T-helper 9 cell (primary cell): ENCODE measurements at places on chromosomes 3 and 15.

DNA sequence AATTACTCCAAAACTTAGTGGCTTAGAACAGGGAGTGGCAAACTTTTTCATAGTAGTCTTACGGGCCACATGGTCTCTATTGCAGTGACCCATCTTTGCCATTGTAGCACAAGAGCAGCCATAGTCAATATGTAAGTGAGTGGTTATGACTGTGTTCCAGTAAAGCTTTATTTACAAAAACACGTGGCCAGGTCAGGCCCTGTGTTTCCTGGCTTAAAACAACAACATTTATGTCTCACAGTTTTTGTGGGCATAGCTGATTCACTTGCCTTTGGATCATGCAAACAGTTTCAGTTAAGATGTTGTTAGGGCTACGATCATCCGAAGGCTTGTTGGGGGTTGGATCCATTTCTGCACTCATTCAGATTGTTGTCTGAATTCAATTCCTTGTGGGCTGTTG is 103.8 kb downstream of the CHCHD6 start:
- no peak for DNase-seq

DNA sequence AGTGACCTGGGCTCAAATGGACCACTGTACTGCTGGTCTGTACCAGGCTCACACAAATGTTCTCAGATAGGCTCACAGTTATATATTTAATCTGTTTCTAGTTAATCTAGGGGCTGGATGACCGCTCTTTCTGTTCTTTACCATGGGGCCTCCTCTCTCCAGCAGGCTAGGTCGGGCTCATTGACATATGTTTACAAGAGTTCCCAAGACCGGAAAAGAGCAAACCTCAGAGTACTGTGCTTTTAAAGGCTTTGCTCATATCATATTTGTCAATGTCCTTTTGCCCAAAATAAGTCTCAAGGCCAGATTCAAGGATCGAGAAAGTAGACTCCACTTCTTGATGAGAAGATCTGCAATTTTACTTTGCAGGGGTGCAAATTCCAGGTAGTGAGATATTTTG is 348.0 kb upstream of the EPHA6 start:
- no peak for DNase-seq

GRCh38 chr3:27713078-27713423 is 9.1 kb downstream of the EOMES start:
- DNase-seq, result no peak

DNA sequence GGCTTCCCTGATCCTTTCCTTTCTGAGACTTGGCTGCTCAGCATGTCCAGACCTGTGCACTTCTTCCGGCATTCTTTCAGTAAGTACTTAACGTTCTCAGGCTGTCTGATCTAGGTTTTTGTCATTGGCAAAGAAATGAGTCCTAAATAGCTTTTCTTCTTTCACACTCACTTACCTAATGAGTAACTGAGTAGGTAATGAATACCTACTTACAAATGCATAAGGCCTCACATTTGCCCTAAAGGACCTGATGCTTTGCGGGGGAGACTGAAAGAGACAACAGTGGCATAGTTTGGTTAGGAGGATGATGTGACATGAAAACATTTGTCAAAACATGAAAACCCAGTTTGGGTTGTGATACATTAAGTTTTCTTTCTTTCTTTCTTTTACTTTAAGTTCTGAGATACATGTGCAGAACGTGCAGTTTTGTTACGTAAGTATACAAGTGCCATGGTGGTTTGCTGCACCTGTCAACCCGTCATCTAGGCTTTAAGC is 516.7 kb upstream of the CFAP20DC start:
- DNase-seq, result no peak

DNA sequence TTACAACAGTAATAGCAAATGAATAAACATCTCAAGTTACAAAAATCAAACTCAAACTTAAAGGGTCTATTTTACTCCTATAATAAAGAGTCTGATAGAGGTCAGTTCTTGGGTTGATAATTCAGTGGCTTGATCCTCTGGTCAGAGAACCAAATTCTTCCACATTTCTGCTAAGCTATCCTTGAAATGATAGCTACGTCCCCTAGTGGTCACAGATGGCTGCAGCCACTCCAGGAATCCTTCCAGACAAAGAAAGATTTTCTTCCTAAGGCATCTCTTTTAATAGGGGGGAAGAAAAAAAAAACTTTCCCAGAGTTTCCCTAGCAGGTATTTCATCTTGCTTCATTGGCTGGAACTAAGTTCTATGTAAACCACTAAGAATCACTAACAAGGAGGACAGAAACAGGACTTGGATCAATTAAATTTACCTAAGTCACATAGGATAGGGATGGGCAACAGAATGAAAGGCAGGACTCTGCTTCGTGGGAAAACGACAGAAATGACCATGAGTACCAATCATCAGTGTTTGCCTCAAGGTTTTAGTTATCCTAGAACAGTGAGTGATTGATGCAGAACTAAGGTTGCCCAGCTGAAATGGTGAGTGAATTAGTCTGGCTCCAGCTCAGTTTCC is 160.7 kb downstream of the STAC start:
- DNase-seq, result no peak
